ENCODE measurements at places on chromosomes 2 and 18. TPM values are rescaled to one million over a fixed set of nuclear protein-coding genes. Genes with fewer than 3 reads are reported as not detected.

ABHD1 gene
- total RNA-seq, result 3.0 TPM

UGT1A10 gene
- total RNA-seq, result not detected

LYG1 gene
- 1.4 TPM for total RNA-seq

GALNT13 gene
- 18.8 TPM for total RNA-seq
